ENCODE measurements at places on chromosomes 5 and 9.

GRCh38 chr5:15529821-15530220 is 29.8 kb downstream of the FBXL7 start:
- DNase-seq = no peak

GRCh38 chr9:104934691-104935500 is 6.9 kb upstream of the ABCA1 start:
- no peak for DNase-seq

DNA sequence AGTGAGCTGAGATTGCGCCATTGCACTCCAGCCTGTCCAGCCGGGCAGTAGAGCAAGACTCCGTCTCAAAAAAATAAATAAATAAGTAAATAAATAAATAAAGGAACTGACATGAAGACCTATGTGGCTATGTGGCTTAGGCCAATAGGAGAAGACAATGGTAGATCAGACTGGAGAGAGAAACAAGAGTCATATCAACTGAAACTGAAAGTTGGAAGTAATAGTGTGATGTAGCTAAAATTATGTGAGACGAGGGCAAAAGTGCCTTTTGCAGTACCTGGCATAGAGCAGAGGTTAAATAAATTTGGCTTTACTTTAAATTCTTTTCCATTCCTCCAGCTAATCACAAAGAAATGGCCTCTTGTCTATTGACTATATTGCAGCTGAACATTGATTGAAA is 7.3 kb downstream of the FBP2 start:
- peak; percentile 1 for DNase-seq

DNA sequence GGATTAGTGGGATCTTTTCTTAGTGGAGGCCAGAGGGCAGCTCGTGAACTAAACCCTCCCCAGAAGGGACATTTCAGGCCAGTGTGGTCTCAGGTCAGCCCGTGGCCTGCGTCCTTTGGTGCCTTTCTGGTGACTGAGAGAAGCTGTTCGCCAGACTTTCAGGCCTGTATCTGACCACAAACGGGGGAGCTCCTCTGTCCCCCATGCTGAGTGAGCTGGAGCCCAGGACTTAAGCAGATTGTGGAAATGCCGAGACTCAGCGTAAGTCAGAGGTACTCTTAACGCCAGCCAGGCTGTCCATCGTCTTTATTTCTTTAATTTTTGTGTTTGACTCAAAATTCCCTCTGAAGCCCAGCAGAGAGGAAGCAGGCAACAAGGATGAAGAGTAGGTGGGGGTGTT is 54.8 kb upstream of the NCS1 start:
- no peak for DNase-seq

DNA sequence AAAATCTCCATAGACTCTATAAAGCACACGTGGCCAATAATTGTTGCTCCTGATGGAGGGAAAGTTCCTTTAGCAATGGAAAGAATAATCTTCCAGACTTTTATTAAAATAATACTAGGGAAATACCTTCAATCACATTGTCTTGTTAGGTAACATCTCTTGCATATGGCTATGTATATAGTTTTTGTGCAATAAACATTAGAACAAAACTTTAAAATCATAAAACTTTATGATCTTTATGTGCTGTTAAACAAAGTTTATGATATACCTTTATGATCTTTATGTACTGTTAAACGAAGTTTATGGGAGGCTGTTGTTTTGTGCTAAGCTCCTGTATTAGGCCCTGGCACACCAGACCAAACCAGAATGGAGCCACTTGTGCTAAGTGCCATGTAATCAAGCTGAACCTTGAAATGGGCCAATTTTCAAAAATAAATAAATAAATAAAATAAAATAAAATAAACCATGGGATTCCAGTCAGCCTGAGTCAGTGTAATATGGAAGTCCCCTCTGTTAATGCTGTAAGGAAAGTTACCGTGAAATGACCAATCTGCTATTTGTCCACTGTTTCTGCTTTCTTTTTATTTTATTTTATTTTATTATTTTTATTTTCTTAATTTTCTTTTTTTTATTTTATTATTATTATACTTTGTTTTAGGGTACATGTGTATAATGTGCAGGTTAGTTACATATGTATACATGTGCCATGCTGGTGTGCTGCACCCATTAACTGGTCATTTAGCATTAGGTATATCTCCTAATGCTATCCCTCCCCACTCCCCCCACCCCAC is 431.3 kb downstream of the SPATA31D1 start:
- DNase-seq = no peak

GRCh38 chr9:114289106-114289505 is 33.8 kb upstream of the ORM1 start:
- DNase-seq = no peak

GRCh38 chr5:14108170-14108996 is 34.8 kb upstream of the TRIO start:
- peak; percentile 45 for DNase-seq

DNA sequence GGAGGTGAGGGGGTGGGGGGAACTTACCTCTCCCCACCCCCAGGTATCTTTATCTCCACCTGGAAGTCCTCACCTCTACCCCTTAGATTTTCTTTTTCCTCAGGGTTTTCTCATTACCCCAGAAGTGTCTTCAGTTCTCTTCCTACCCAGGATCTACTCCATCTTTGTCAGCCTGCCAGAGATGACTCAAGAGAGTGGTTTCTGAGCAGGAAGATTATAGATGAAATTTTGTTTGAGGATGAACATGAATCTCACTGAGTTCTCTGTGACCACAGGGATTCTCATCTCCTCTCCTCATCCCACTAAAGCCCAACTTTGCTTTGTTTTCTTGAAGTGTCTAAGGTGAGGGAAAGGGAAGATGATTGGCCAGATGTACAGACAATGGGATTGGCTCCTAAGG is 5.2 kb upstream of the HINT2 start:
- DNase-seq = no peak

All from activated CD4-positive, alpha-beta T cell treated with anti-CD3 and anti-CD28 coated beads, Interleukin-2, Interleukin-4, amounts not matched to agents 100 ng/mL and 50 ng/mL, durations not matched to agents 16 hours and 8 hours (primary cell).